ENCODE measurements at places on chromosomes 5 and 9. TPM values are rescaled to one million over a fixed set of nuclear protein-coding genes. Genes with fewer than 3 reads are reported as not detected.

The DDX4 gene
- total RNA-seq = not detected

The CNTFR gene
- total RNA-seq = not detected

The TEK gene
- not detected for total RNA-seq

The PCDHB11 gene
- total RNA-seq = not detected

DNA sequence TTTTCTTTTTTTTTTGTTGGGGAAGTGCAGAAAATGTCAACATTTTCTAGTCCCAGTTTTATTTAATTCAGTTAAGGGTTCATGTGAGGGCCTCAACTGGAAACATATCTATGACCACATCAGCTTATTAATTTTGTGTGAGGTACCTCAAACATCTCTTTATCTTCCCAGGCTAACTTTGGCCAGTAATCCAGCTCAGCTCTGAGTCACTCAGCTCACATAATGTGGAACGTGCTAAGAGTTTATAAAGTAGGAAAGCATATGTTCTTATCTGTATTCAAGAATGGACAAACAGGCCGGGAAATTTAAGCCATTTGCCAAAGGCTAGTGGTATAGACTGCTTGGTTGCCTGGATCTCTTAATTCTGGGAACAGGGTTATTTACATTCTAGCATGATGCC, 118.4 kb downstream of the INSYN2B start:
- peaks cover 12% of the 10 kb centered on the region for H3K36me3 ChIP-seq
- H3K4me1 ChIP-seq = peaks cover 30% of the 10 kb centered on the region
- no peak for DNase-seq

DNA sequence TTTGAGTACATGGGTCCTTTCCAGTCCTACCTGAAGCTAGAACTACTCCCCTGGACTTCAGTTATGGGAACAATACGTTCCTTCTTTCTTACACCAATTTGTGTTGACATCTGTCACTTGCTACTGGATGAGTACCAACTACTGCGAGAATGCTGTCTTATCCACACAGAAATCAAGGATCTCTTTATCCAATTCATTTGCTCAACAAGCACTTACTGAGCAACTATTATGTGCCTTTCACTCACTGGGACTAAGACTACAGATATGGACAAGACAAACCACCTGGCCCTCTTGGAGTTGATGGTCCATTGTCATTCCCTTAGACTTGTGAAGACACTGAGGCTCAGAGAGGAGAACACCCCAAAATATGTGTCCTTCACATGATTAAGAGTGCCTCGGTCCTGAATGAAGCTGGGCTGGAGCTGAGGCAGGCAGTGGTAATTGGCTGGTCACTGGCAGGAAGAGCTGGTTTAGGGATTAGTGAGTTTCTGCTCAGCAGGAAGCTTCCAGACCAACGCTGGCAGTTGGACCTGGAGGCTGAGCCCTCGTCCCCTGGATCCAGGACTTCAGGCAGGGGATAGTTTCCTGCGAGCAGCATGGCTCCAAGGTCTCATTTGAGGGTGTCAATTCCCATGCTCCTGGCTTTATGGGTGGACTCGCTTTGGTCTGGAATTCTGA, 8.4 kb upstream of the ARSI start:
- no peak overlapping the region for H3K27ac ChIP-seq
- no peak for DNase-seq
- no peaks in the 10 kb centered on the region for H3K36me3 ChIP-seq
- no peaks in the 10 kb centered on the region for H3K4me1 ChIP-seq
- H3K27me3 ChIP-seq = peaks cover 19% of the 10 kb centered on the region

DNA sequence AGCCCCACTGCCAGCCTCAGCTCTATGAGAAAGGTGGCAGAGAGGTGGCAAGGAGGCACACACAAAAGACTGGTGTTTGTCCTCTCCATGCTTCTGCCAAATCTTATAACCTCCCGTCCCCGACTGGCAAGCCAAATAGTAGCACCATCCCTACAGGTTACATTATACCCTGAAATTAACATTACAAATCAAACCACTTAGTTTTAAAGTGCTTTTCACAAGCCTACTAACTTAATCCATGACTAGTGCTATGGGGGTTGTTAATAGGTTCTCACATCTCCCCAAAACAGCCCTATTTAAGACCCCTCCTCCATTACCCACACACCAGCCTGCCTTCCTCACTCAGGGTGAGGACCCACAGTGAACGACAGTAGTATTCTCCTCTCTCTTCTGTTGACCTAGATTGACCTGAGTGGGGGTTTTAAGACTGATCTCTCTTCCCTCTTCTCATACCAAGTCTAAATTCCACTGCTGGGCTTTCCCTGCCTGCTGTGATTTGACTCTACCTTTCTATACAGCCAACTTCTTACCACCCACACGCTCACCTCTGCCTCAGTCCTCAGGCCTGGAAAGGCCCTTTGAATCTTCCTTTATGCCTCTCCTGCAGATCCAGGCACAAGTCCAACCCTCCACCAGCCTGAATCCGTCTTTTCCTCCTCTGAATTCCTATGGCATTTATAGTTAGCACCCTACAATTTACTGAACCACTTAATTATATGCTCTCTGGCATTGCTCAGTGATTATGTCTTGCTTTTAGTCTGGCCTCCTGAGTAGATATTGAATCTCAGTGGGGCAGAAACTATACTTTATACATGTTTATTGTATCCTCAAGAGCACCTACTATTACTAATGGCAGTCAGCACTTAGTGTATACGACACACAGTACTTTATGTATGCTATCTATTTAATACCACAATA, 116.1 kb downstream of the TMEM174 start:
- H3K36me3 ChIP-seq = no peaks in the 10 kb centered on the region
- no peaks in the 10 kb centered on the region for H3K4me1 ChIP-seq
- DNase-seq = no peak
- H3K27ac ChIP-seq = no peak overlapping the region
- no peak overlapping the region for H3K4me3 ChIP-seq
- H3K27me3 ChIP-seq = peaks cover 15% of the 10 kb centered on the region

- no peak for DNase-seq
- peaks cover 17% of the 10 kb centered on the region for H3K4me1 ChIP-seq
- no peaks in the 10 kb centered on the region for H3K36me3 ChIP-seq
- H3K4me3 ChIP-seq = no peak overlapping the region
Observed at GRCh38 chr5:108386345-108387061, 4.6 kb upstream of the FBXL17 start.

GRCh38 chr9:91143642-91144041, 218.1 kb downstream of the AUH start:
- H3K4me1 ChIP-seq = peaks cover 59% of the 10 kb centered on the region
- no peak for DNase-seq
- H3K27ac ChIP-seq = no peak overlapping the region
- H3K27me3 ChIP-seq = no peaks in the 10 kb centered on the region
- no peak overlapping the region for H3K4me3 ChIP-seq

DNA sequence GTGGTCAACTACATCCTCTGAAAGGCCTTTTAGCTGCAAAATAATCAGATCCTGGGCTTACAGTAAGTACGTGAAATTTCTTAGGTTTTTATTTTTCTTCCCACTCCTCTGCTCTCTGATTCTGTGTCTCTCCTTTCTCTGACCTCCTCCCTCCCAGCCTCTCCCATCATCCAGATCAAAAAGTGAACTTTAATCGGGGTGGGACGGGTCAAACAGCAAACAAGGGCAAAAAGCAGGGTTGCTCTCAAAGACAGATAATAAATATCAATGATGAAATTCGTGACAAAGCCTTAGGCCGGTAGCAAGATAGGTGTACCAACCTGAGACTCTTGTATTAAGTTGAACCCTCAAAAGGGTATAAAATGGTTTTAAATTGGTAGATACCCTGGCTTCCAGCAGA, 76.1 kb downstream of the RANBP17 start:
- no peak overlapping the region for H3K27ac ChIP-seq
- H3K4me3 ChIP-seq = no peak overlapping the region
- no peak for DNase-seq
- H3K36me3 ChIP-seq = no peaks in the 10 kb centered on the region

All from activated T-helper 1 cell treated with anti-CD3 and anti-CD28 coated beads, Interleukin-12 subunit alpha, Interleukin-12 subunit beta, Interleukin-2, Interleukin-4 antibody, amounts not matched to agents 30 ng/mL and 10 ng/mL and 1 ng/mL, durations not matched to agents 14 hours and 24 hours and 36 hours (primary cell).